ENCODE measurements at places on chromosomes 16 and 17.

DNA sequence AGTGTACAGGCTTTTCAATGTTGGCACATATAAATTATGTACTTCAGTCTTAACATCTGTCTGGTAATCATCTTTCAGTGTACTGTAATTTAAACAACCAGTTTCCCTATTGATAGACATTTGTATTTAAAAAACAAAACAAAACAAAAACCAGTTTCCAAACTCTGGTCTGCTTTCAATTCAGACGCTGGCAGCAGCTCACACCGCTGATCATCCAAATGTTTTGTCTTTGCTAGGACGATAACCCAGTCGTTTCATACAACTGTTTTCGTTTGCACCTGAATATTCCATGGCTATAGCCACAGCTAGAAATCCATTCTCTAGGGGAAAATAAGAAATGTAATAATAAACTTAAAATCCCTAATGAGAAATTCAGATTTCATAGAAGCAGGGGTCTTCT, 47.8 kb downstream of the RBFOX1 start:
- DNase-seq, result no peak
- H3K4me1 ChIP-seq, result no peaks in the 10 kb centered on the region
- H3K36me3 ChIP-seq, result no peaks in the 10 kb centered on the region

DNA sequence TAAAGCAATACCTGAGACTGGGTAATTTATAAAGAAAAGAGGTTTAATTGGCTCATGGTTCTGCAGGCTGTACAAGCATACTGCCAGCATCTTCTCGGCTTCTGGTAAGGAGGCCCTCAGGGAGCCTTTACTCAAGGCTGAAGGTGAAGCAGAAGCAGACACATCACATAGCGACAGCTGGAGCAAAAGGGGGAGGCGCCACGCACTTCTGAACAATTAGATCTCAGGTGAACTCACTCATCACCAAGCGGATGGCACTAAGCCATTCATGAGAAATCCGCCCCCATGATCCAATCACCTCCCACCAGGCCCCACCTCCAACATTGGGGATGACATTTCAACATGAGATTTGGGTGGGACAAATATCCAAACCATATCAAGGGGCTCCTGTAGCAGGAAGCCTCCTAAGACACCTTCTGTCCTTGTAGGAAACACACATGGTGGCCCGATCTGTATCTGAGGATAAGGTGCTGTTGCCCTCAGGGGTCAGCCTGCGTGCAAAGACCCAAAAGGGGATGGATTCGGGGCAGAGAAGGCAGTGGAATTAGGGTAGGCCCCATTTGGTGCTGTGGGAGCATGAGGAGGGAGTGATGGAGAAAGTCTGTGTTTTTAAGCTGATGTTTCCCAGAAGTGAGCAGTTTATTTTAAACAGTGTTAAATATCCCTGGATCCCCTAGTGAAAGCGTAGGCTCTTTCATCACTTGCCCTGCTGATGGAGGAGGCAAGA, 23.0 kb downstream of the IL21R start:
- H3K27me3 ChIP-seq, result peaks cover 8% of the 10 kb centered on the region
- H3K36me3 ChIP-seq, result no peaks in the 10 kb centered on the region
- no peaks in the 10 kb centered on the region for H3K4me1 ChIP-seq
- H3K27ac ChIP-seq, result no peak overlapping the region

GRCh38 chr17:17725752-17726457, 44.6 kb downstream of the RAI1 start:
- no peak for DNase-seq
- H3K27ac ChIP-seq, result peak overlapping the region; percentile 93
- H3K4me1 ChIP-seq, result peaks cover 9% of the 10 kb centered on the region

DNA sequence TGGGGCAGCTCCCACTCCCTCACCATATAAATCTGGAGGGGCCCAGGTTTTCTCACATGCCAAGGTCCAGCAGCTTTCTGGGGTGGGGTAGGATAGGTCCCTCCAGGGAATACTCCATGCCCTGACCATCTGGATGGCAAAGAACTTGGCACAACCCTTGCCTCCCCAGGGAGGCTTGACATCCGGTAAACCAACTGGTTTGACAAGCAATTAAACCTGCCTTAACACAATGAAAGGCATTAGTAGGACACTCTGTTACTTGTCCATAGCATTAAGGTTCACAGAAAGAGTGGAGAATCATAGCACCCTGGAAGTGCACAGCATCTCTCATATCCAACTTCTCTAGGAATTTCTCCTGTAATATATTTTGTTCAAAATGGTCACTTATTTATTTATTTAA, 63.9 kb upstream of the MAF start:
- H3K4me3 ChIP-seq, result no peak overlapping the region
- no peak for DNase-seq
- no peaks in the 10 kb centered on the region for H3K4me1 ChIP-seq
- H3K27ac ChIP-seq, result no peak overlapping the region

- H3K36me3 ChIP-seq, result no peaks in the 10 kb centered on the region
- no peak for DNase-seq
Measured at GRCh38 chr16:53949715-53950410, 245.9 kb downstream of the FTO start.

GRCh38 chr17:42193216-42193968, 902 bp downstream of the GHDC start:
- H3K27me3 ChIP-seq, result no peaks in the 10 kb centered on the region
- DNase-seq, result no peak
- peaks cover 7% of the 10 kb centered on the region for H3K4me1 ChIP-seq
- H3K36me3 ChIP-seq, result no peaks in the 10 kb centered on the region

- peak within 1 kb of the TSS; percentile 17 for H3K27ac ChIP-seq
- H3K4me3 ChIP-seq, result peak within 1 kb of the TSS; percentile 29
- H3K36me3 ChIP-seq, result no peaks in the 10 kb centered on the region
- H3K4me1 ChIP-seq, result peaks cover 5% of the 10 kb centered on the region
- DNase-seq, result no peak
Measured at GRCh38 chr16:51150888-51151320, at the start of gene SALL1. TSS of gene SALL1 (minus strand) at chr16:51151270. CDS start at chr16:51151241, 29 bp downstream.

DNA sequence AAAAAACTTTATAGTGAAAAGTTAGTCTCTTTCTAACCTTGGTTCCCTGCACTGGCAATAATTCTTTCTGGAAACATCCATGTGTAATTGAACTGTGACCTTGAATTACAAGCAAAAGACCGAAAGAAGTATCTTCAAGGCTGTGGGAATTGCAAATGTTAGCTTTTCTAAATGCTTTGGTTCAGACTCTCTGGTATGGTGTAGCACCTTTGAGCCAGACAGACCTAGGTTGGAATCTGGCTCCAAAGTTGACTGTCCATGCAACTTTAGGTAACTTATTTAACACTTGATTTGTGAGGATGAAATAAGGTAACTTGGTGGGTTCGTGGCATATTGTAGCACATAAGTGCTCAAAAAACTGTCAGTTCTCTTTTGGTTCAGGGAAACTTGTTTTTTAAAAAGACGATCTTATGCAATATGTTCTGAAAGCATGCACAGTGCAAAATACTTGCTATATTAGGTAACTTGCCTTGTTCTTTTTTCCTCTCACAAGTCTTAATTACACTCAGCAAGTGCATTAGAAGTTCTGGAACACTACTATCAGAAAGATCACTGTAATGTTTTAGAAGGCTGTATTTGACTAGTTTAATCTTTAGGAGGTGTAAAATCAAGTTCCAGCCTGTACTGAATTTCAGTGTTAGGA, 46.3 kb downstream of the TANGO6 start:
- H3K4me1 ChIP-seq, result no peaks in the 10 kb centered on the region
- peak overlapping the region; percentile 56 for H3K27ac ChIP-seq
- DNase-seq, result no peak
- no peaks in the 10 kb centered on the region for H3K27me3 ChIP-seq
- H3K36me3 ChIP-seq, result no peaks in the 10 kb centered on the region

DNA sequence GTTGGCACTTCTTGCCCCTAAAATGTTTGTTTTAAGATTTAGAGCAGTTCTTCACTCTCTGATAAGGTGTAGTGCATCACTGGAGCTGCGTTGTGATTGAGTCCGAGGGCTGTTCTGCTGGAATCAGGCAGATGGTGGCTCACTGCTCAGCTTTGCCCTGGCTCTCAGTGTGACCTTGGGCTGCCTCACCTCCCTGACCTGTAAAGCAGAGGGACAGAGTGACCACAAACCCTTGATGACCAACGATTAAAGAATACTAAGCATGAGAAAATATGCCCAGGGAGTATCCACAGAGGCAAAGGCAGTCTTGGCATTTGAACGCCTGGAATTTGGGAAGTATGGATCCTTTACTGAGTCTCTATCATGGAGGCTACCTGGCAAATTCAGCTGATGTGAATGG, 18.1 kb downstream of the CMIP start:
- H3K4me1 ChIP-seq, result no peaks in the 10 kb centered on the region
- no peaks in the 10 kb centered on the region for H3K27me3 ChIP-seq
- DNase-seq, result no peak
- peak overlapping the region; percentile 8 for H3K27ac ChIP-seq
- H3K4me3 ChIP-seq, result no peak overlapping the region

- H3K36me3 ChIP-seq, result no peaks in the 10 kb centered on the region
- no peak overlapping the region for H3K4me3 ChIP-seq
- no peak for DNase-seq
- H3K27ac ChIP-seq, result no peak overlapping the region
- no peaks in the 10 kb centered on the region for H3K27me3 ChIP-seq
- no peaks in the 10 kb centered on the region for H3K4me1 ChIP-seq
Measured at GRCh38 chr17:8753136-8753975, 5.0 kb downstream of the SPDYE4 start.

DNA sequence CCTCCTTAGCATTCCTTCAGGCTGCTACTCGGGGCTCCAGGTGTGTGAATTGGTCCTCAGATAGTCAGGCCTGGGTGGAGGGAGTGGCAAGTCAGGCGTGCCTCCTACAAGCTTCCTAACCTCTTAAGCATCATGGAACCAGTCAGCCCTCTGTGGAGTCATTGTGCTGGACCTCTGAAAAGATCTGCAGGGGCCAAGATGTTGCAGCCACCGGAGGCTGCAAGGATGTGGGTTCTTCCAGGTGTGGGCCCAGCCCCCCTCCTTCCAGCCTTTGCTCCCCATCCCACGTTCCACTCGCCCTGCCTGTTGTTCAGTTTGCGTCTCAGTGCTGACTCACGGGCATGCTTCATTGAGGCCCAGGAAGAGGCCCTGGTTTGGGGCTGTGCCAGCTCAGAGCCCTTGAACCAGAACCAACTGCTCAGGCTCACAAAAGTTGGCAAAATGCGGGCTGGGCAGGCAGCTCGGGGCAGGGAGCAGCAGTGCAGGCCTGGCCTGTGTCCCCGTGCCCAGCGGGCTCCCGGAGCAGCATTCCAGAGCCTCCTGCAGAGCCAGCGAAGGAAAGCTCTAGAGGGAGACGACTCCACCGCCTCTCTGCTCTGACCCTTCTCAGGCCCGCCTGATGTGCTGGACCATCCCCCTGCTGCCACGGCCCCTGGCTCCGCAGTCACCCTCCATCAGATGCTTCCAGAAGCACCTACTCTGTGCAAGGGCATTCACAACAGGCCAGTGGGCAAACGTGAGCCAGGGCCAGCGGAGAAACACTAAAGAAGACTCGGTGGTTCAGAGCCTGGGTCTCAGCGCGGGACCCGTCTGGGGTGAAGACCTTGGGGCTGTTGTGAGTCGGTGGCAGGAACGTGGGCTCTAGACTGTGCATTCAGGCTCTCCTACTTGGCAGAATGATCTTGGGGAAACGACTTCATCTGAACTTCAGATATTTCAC, 7.5 kb downstream of the LDHD start:
- peak; percentile 95 for DNase-seq
- H3K27me3 ChIP-seq, result no peaks in the 10 kb centered on the region
- peak overlapping the region; percentile 84 for H3K27ac ChIP-seq
- H3K36me3 ChIP-seq, result no peaks in the 10 kb centered on the region
- H3K4me3 ChIP-seq, result peak overlapping the region; percentile 2

- no peaks in the 10 kb centered on the region for H3K4me1 ChIP-seq
- H3K4me3 ChIP-seq, result no peak overlapping the region
- H3K27me3 ChIP-seq, result no peaks in the 10 kb centered on the region
- H3K27ac ChIP-seq, result no peak overlapping the region
- H3K36me3 ChIP-seq, result peaks cover 3% of the 10 kb centered on the region
Measured at GRCh38 chr17:16140854-16141253, 74.5 kb downstream of the NCOR1 start.

DNA sequence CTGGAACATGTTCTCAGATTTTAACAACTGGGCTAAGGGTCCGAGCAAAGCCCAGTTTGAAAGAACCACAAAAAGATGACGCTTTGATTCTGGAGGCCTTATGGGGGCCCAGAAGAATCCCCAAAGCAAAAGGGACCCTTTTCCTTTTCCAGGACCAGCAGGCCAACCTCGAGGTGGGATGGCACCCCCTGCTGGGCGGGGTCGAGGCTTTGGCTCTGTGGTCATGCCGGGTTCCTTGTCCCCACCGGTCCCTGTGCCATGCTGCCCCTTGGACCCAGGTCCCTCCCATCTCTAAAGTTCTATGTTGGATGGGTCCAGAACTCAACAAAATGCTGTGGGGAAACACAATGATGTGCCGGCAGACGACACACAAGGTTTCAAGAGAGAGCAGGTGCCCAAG, 30.9 kb downstream of the TMEM204 start:
- no peak for DNase-seq
- no peaks in the 10 kb centered on the region for H3K27me3 ChIP-seq
- H3K4me3 ChIP-seq, result no peak overlapping the region
- H3K36me3 ChIP-seq, result no peaks in the 10 kb centered on the region
- no peak overlapping the region for H3K27ac ChIP-seq

- H3K27ac ChIP-seq, result peak overlapping the region; percentile 48
- H3K4me1 ChIP-seq, result no peaks in the 10 kb centered on the region
- no peak for DNase-seq
Measured at GRCh38 chr17:35046740-35047283, 16.7 kb downstream of the RFFL start.

DNA sequence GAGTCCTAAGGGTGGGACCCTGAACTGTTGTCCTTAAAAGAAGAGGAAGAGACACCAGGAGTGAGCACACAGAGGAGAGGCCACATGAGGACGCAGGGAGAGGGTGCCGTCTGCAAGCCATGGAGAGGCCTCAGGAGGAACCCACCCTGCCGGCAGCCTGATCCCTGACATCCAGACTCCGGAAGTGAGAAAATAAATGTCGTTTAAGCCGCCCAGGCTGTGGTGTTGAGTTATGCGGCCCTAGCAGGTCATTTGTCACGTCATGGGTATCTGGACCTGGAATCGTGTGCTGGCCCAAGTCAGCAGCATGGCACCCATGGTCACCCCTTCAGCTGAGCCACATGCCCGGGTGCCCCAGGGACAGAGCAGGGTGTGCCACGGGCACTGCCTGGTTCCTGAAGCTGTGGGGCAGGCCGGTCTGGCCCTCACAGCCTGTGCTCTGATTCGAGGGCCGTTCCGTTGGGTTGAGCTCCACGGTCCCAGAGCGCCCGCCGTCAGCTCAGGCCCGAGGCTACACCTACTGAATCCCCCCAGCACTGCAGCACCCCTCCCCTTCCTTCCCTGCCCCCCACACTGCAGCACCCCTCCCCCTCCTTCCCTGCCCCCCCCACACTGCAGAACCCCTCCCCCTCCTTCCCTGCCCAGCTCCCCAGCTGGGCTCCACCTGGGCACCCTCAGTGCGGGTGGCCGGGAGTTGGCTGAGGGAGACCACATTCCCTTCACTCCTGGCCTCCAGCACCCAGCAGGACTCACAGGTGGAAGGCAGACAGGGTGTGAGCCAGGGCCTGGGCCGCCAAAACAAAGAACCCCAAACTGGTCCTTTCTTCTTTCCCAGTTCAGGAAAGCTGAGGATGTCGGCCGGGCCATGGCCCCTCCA, 2.7 kb upstream of the CCDC57 start:
- H3K27ac ChIP-seq, result peak overlapping the region; percentile 57
- no peaks in the 10 kb centered on the region for H3K36me3 ChIP-seq
- H3K4me1 ChIP-seq, result peaks cover 10% of the 10 kb centered on the region
- no peaks in the 10 kb centered on the region for H3K27me3 ChIP-seq
- no peak for DNase-seq

- no peaks in the 10 kb centered on the region for H3K27me3 ChIP-seq
- no peaks in the 10 kb centered on the region for H3K36me3 ChIP-seq
- DNase-seq, result peak; percentile 17
- H3K4me3 ChIP-seq, result no peak overlapping the region
- H3K27ac ChIP-seq, result peak overlapping the region; percentile 44
Measured at GRCh38 chr17:77328823-77329740, 188.3 kb downstream of the SEC14L1 start.

GRCh38 chr16:81101702-81102101, 5.5 kb upstream of the GCSH start:
- H3K4me3 ChIP-seq, result no peak overlapping the region
- no peak for DNase-seq
- H3K27me3 ChIP-seq, result no peaks in the 10 kb centered on the region
- H3K36me3 ChIP-seq, result no peaks in the 10 kb centered on the region
